Kidney capillary endothelial cell (primary cell): ENCODE measurements at places on chromosomes 12 and 14.

DNA sequence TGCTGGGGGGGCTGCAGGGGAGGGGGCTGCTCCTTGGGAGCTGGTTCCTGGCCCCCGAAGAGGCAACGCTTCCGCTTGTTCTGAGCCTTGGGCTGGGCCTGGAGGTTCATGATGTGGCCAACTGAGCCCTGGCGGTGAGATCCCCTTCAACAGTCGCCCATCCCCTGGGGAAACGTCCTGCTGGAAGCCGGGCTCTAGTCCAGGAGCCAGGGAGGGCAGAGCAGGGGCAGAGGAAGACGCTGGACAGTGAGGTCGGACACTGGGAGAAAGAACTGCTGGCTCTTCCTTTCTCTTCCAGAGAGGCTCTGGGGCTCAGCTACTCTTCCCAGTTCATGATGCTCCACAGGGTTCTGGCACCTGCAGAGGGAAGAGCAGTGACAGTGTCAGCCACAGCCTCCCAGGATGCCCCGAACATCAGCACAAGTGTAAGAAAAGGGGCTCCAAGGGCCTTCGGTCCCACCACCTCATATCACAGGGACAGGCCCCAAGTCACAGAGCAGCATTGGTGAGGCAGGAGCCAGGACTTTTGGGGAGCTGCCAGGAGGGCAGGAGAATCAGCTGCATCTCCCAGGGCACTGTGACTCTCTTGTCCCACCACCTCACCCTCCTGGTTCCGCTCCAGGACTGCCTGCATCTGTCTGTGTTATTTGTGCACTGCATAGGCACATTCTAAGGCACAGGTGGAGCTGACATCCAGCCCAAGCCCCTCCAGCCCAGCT is 25.9 kb upstream of the PNMA1 start:
- DNase-seq = no peak

- DNase-seq = no peak
Observed at GRCh38 chr14:100201701-100202100, 37.2 kb upstream of the YY1 start.

GRCh38 chr12:93061473-93062419 is 132.7 kb upstream of the EEA1 start:
- no peak for DNase-seq

GRCh38 chr14:89912667-89913211 is 41.8 kb downstream of the EFCAB11 start:
- peak; percentile 63 for DNase-seq

- DNase-seq = no peak
Observed at GRCh38 chr12:124557518-124558223, 9.7 kb downstream of the NCOR2 start.

DNA sequence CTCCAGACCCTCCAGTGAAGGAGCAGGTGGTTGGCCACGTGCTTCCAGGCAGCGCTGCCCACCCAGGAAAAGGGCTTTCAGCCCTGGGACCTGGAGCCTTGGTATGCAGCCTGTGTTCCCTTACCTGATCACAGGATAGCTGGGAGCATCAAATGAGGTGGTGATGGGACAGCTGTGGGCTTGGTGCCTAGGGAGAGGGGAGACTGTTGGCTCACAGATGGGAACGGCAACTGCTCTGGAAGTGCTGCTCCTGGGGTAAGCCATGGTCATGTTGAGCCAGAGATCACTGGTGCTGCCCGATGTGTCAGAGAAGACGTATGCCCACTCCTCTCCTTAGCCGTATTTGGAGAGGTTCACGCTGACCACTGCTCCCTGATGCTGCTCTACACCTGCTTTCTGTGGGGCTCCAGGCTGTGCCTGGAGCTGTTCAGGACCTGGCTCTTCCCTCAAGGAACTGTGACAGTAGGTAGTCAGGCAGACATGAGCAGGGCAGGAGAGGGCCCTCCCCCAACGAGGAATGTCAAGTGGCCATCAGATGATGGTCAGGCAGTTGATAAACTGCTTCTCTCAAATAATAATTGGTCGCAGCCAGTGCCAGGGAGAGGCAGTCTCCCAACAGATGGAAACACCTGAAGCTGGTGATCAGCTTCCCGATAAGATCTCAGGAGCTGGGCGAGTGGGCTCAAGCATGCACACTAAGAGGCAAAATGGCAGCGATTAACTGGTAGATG is 2.8 kb upstream of the CYP46A1 start:
- DNase-seq = no peak

- no peak for DNase-seq
Observed at GRCh38 chr12:50013361-50014147, 11.7 kb downstream of the RACGAP1 start.
